ENCODE measurements at places on chromosomes 2 and 18. TPM values are rescaled to one million over a fixed set of nuclear protein-coding genes. Genes with fewer than 3 reads are reported as not detected.

The LYG1 gene
- total RNA-seq = 0.98 TPM

The MOGAT1 gene
- not detected for total RNA-seq

The IL36B gene
- not detected for total RNA-seq

The FSHR gene
- total RNA-seq = not detected

The ANO7 gene
- total RNA-seq = 1.1 TPM

The ASB18 gene
- total RNA-seq = not detected

The MYCN gene
- total RNA-seq = not detected

- H3K4me1 ChIP-seq = no peaks in the 10 kb centered on the region
- no peak for DNase-seq
- no peak overlapping the region for H3K27ac ChIP-seq
- H3K36me3 ChIP-seq = peaks cover 10% of the 10 kb centered on the region
Measured at GRCh38 chr2:159775021-159775420, 23.0 kb downstream of the CD302 start.

- H3K27me3 ChIP-seq = no peaks in the 10 kb centered on the region
- H3K27ac ChIP-seq = no peak overlapping the region
- H3K36me3 ChIP-seq = no peaks in the 10 kb centered on the region
- no peaks in the 10 kb centered on the region for H3K4me1 ChIP-seq
- no peak overlapping the region for H3K4me3 ChIP-seq
Measured at GRCh38 chr18:24322584-24323136, 75.0 kb downstream of the OSBPL1A start.

- no peak overlapping the region for H3K27ac ChIP-seq
- no peak for DNase-seq
- H3K36me3 ChIP-seq = no peaks in the 10 kb centered on the region
- no peak overlapping the region for H3K4me3 ChIP-seq
Measured at GRCh38 chr2:62248226-62248625, 52.3 kb downstream of the B3GNT2 start.

- H3K27me3 ChIP-seq = no peaks in the 10 kb centered on the region
- DNase-seq = no peak
- no peak overlapping the region for H3K27ac ChIP-seq
- H3K4me1 ChIP-seq = no peaks in the 10 kb centered on the region
Measured at GRCh38 chr18:52995875-52996274, 655.9 kb downstream of the DCC start.

- no peak overlapping the region for H3K4me3 ChIP-seq
- DNase-seq = peak; percentile 48
- peaks cover 9% of the 10 kb centered on the region for H3K27me3 ChIP-seq
- peaks cover 9% of the 10 kb centered on the region for H3K4me1 ChIP-seq
Measured at GRCh38 chr18:57915865-57916582, 112.9 kb upstream of the ATP8B1 start.

GRCh38 chr2:235142601-235143000 lies 190.8 kb downstream of the SH3BP4 start:
- H3K27me3 ChIP-seq = peaks cover 3% of the 10 kb centered on the region
- no peak for DNase-seq
- H3K4me3 ChIP-seq = no peak overlapping the region
- H3K4me1 ChIP-seq = no peaks in the 10 kb centered on the region
- no peak overlapping the region for H3K27ac ChIP-seq
- H3K36me3 ChIP-seq = no peaks in the 10 kb centered on the region

DNA sequence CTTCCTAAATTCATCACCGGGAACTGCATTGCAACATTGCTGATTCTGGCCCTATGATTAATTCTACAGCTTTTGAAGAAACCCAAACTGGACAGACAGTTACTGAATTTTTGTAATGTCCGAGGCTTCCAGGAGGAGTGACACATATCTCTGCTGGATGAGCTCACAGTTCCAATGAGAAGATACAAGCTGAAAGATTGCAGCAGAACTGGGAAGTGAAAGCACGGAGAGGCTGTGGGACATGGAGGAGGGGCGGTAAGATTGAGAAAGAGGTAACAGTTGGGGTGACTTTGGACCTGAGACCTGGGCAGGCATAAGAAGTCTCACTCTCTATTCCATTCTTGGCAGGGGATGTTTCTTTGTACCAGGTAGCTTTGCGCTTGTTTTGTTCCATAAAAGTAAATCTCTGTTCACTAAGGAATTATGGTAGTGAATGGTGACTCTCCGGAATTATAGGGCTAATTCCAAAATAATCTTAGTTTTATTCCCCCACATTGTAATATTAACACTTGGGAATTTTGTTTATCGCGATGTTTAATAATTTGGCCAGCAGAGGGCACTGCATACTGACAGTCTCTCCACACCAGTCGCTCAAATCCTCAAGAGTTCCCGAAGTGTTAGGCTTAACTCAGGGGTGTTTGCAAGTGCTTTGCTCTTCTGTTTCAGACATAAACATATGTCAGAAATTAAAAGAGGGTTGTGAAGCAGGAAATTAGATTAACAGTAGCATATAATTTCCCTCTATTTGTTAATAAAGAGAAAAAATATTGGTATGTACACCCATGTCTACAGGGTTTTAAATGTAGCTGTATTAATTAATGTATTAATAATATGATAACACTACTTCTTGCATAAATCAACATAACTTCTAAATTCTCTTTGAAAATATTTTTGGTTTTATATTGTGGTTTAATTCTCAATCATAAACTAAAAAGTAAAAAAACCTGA lies 201.4 kb downstream of the SOCS6 start:
- no peak overlapping the region for H3K27ac ChIP-seq
- H3K36me3 ChIP-seq = no peaks in the 10 kb centered on the region
- no peaks in the 10 kb centered on the region for H3K4me1 ChIP-seq
- H3K27me3 ChIP-seq = peaks cover 2% of the 10 kb centered on the region

GRCh38 chr2:39492095-39492590 lies 55.1 kb upstream of the MAP4K3 start:
- DNase-seq = peak; percentile 71
- H3K4me3 ChIP-seq = peak overlapping the region; percentile 39
- peaks cover 3% of the 10 kb centered on the region for H3K36me3 ChIP-seq

DNA sequence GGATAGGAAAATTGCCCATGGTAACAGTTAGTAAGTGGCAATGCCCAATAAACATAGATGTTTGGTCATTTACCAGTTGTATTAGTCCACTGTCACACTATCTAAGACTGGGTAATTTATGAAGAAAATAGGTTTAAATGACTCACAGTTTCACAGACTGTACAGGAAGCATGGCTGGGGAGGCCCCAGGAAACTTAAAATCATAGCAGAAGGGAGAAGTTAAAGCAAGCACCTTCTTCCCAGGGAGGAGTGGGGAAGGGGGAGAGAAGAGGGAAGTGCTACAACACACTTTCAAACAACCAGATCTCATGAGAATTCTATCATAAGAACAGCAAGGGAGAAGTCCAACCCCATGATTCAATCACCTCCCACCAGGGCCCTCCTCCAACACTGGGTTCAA lies 23.4 kb downstream of the NR4A2 start:
- no peak for DNase-seq
- H3K27me3 ChIP-seq = peaks cover 35% of the 10 kb centered on the region
- no peak overlapping the region for H3K27ac ChIP-seq
- peaks cover 4% of the 10 kb centered on the region for H3K4me1 ChIP-seq

DNA sequence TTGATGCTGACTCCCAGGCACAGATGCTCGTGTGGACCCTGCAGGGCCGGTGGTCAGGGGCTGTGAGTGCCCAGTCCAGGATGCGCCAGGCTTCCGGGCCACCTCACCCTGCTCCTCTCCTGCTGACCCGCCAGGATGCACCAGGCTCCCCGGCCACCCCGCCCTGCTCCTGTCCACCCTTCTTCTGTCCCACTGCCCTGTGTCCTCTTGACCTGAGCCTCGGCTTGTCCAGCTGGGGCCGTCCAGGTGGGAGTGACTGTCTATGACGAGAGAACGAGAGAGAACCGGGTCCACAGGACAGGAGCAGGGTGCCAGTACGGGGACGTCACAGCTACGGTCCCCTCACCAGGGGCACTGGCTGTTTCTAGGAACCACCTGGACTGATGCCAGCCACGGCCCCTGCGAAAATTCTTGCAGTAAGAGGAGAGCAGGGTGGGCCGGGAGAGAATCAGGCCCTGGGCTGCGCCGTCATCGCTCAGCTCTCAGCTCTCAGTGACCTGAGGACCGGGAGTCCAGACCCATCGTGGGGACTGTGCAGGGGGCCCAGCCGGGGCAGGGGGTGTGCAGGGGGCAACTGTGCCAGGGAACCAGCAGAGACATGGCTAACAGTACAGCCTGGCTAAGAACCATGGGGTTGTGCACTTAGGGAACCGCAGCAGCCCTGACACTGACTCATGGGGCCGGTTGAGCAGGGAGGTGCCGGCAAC lies 12.9 kb upstream of the NFATC1 start:
- H3K27ac ChIP-seq = no peak overlapping the region
- no peak for DNase-seq
- H3K4me3 ChIP-seq = no peak overlapping the region
- H3K27me3 ChIP-seq = peaks cover 6% of the 10 kb centered on the region

DNA sequence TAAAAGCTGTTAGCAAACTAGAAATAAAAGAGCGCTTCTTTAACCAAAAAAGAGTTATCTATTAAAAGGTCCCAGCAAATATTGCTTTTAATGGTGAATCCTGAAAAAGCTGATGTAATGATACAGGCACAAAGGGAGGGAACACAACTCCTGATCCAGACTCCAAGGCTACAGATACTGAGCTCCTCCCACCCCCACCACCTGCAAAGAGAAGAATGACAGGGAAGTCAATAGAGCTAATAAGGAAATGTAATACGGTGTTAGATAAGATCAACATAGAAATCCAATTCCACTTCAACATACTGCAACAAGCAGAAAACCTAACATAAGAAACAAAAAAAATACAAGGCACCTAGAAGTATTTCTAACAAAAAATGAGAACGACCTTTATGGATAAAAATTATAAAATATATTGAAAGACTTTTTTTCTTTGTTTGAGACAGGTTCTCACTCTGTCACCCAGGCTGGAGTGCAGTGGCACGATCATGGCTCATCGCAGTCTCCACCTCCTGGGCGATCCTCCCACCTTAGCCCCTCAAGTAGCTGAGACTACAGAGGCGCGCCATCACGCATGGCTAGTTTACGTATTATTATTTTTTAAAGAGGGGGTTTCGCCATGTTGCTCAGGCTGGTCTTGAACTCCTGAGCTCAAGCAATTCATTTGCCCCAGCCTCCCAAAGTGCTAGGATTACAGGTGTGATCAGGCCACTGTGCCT lies 192.2 kb downstream of the HDAC4 start:
- peaks cover 16% of the 10 kb centered on the region for H3K4me1 ChIP-seq
- H3K36me3 ChIP-seq = no peaks in the 10 kb centered on the region
- H3K27me3 ChIP-seq = no peaks in the 10 kb centered on the region

DNA sequence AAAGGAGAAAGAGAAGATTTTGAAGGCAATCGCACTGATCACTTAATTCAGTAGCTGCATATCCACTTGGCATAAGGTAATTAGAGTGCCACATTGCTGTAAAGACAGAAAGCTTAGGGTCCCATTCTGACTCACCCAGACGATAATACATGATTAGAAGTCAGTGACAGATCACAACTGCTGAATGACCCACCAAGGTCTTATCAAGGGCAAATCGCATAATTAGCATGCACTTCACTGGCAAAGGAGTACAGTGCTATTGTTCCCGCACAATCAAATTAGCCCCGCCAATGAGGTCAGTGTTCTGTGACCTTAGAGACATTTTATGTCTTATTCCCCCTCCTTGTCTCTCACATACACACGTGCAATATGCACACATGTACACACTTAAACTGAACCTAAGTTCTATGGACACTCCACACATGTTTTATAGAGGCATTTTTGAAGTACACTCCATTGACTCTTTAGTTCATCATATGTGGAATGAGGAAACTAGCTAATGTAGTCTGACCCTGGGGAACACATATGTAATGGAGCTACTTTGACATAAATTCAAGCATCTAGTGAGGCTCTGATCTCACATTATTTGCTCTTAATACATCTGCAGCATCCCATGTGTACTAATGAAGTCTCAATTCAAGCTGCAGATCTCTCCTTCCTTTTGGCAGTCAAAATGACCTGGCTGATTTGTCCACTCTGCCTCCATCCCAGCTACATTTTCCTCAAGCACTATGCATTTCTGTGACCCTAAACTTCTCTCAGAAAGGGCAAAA lies 673.8 kb upstream of the FANCL start:
- H3K4me1 ChIP-seq = no peaks in the 10 kb centered on the region
- H3K27me3 ChIP-seq = no peaks in the 10 kb centered on the region
- DNase-seq = no peak
- no peak overlapping the region for H3K4me3 ChIP-seq

DNA sequence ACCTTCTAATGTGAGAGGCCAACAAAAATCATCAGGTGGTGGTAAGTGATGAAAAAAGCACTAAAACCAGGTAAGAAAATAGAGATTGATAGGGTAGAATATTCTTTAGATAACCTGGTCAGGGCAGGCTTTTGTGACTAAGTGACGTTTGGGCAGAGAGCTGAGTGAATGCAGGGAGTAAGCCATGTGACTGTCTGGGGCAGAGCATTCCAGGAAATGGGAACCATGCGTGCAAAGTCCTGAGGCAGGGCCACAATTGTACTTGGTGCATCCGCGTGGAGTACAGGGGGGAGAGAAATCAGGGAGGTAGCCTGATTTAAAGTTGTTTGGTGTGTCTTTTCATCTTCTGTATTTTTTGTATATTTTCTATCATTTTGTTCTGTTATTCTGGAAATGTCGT lies 102.5 kb downstream of the LYPD6B start:
- no peaks in the 10 kb centered on the region for H3K36me3 ChIP-seq
- no peaks in the 10 kb centered on the region for H3K4me1 ChIP-seq
- no peak for DNase-seq
- H3K27me3 ChIP-seq = peaks cover 18% of the 10 kb centered on the region
- H3K4me3 ChIP-seq = no peak overlapping the region

DNA sequence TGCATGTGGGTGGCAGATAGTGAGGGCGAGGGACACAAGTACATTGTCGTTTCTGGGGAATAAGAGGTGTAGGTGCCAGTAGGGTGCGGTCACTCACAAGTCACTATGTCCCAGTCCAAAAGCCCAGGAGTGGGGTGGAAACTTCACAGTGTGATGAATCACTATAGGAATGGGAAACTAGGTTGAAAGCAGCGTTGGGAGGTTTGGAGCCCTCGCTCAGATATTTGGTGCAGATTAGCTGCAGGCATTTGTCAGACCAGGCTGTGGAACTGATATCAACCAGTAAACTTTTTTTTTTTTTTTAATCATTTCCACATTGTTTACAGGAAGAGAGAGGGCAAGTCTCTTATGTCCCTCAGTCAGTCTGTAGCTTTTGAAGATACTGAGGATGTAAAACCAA lies 121.8 kb downstream of the CERS6 start:
- H3K27ac ChIP-seq = no peak overlapping the region
- no peak overlapping the region for H3K4me3 ChIP-seq
- DNase-seq = no peak
- peaks cover 3% of the 10 kb centered on the region for H3K4me1 ChIP-seq
- H3K27me3 ChIP-seq = no peaks in the 10 kb centered on the region

DNA sequence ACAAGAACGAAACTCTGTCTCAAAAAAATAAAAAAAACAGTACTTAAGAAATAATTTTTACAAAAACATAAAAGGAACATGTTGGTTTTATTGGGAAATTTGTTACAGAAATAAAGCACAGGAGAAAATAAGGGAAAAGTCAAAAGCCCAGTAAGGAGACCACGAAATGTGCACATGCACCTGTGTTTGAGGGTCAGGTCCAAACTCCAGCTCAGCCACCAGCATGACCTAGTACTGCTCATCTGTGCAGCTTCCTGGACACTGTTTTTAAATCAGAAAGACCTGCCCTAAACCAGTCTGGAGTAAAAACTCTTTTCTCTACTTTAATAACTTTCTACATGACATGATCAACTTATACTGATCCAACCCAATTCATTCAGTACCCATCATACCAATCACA lies 21.2 kb downstream of the RNF149 start:
- H3K27ac ChIP-seq = no peak overlapping the region
- H3K4me3 ChIP-seq = no peak overlapping the region
- no peak for DNase-seq
- peaks cover 59% of the 10 kb centered on the region for H3K36me3 ChIP-seq
